ENCODE measurements at places on chromosomes 1 and 21. TPM values are rescaled to one million over a fixed set of nuclear protein-coding genes. Genes with fewer than 3 reads are reported as not detected.

UTS2 gene
- not detected for total RNA-seq

DNA sequence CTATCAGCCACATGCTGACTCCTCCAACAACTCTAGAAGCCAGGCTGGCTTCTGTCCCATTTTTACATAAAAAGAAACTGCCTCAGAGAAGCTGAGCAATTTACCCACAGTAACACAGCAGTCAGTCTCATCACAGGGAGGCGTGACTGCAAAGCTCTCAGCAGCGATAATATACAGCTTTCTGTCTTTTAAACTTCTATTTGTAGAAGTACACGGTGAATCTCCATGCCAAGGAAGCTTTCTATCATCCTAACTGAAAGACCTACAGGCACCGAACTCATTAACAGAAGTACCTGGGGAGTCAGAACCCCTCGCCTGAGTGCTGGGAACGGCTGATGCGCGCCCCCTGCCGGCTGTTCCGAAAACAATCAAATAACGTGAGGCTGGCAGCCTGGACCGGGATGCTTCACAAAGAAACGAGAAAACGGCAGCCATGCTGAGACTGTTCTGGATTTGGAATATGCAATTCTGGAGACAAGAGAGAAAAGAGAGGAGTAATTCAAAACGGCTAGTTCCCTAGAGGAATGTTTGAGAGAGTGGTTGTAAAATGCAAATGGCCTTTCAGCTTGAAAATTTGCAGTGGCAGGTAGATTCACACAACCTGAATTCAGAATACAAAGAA lies 43.5 kb upstream of the RAB4A start:
- peak; percentile 92 for DNase-seq
- no peak overlapping the region for H3K27ac ChIP-seq
- peaks cover 36% of the 10 kb centered on the region for H3K4me1 ChIP-seq
- peaks cover 43% of the 10 kb centered on the region for H3K27me3 ChIP-seq
- H3K36me3 ChIP-seq, result no peaks in the 10 kb centered on the region
- no peak overlapping the region for H3K4me3 ChIP-seq

DNA sequence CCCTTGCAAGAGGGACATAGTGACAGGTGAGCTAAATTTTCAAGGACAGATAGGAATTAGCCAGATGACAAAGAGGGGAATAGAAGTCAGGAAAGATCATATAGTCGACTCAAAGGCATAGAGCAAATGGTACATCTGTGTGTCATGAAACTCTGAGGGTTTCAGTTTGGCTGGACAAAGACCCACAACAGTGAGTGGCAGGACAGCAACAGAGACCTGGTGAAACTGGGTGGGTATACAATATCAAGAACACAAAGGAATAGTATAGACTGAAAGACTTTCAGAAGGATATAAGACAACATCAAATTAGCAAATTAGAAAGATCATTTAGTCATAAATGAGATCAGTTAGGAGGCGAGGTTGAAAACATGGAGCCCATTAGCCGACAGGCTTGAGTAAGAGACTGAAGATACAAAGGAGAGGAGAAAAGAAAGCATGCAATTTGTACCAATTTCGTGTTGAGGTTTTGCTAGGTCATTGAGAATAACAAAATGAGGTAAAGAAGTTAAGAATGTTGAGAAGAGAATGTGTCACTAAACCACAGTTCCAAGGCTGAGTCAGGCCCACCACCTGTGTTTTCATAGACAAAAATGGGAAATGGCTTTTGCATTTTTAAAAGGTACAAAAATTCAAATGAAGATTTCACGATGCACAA lies 213.8 kb downstream of the HHIPL2 start:
- H3K27me3 ChIP-seq, result peaks cover 12% of the 10 kb centered on the region
- no peak overlapping the region for H3K27ac ChIP-seq
- H3K36me3 ChIP-seq, result no peaks in the 10 kb centered on the region
- H3K4me1 ChIP-seq, result peaks cover 5% of the 10 kb centered on the region

- H3K36me3 ChIP-seq, result no peaks in the 10 kb centered on the region
- DNase-seq, result peak; percentile 83
- no peak within 1 kb of the TSS for H3K27ac ChIP-seq
- no peaks in the 10 kb centered on the region for H3K4me1 ChIP-seq
- peaks cover 12% of the 10 kb centered on the region for H3K27me3 ChIP-seq
- H3K4me3 ChIP-seq, result no peak within 1 kb of the TSS
Measured at GRCh38 chr21:44539991-44540666, at the start of gene KRTAP10-1. TSS of gene KRTAP10-1 (minus strand) at chr21:44540195. CDS start at chr21:44540150, 45 bp downstream.

DNA sequence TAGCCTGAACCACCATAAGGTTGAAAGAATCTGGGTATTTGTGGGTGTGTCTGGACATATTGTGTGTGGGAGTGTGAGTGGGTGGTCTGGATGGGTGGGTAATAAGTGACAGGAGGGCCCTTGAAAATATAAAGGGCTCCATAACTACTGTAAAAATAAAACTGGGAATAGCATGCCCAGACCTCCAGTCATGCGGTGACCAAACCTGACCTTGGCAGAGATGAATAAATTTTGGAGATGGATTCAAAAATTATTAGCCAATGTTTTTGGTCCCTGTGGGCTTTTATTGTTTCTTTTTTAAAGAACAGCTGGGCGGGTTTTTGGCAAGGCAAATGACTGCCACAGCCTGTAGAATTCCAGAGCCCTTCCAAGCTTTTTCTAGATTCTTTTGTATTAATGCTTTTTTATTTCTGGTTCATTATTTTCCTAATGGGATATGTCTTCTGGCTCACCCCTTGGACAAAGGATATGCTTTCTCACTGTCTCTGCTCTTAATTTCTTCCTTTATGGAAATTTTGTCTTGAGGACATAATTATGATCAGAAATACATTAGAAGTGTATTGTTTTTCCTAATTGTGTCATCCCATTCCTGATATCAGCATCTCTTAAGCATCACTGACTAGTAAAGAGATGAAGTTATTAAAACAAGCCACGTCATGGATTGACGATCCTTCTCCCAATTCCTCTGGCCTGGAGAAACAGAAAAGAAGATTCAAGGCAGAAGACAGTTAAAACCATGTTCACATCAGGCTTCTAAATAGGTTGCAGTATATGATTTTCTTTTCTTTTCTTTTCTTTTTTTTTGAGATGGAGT lies 69.5 kb downstream of the NTMT2 start:
- H3K27ac ChIP-seq, result peak overlapping the region; percentile 68
- no peak overlapping the region for H3K4me3 ChIP-seq
- DNase-seq, result no peak
- peaks cover 27% of the 10 kb centered on the region for H3K4me1 ChIP-seq

GRCh38 chr1:244964112-244964971 lies 100.0 kb upstream of the HNRNPU start:
- H3K36me3 ChIP-seq, result no peaks in the 10 kb centered on the region
- H3K27me3 ChIP-seq, result no peaks in the 10 kb centered on the region
- H3K4me3 ChIP-seq, result peak overlapping the region; percentile 60
- peaks cover 41% of the 10 kb centered on the region for H3K4me1 ChIP-seq

DNA sequence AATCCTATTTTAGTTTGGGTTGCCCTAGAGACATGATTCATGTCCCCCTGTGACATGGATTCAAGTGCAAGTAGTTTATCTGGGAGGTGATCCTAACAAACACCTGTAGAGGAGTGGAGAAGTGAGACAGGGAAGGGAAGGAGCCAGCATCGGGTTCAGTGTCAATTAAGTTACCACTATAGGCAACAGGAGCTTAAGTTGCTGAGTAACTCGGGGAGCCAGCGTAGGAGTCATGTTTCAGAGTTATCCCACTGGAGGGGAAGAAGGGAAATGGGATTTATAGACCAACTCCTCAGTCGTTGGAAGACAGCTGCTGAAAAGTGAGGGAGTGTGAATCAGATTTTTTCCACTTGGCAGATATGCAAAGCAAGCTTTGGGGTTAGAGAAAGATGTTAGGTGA lies 54.9 kb downstream of the SLC30A7 start:
- peak overlapping the region; percentile 50 for H3K27ac ChIP-seq
- H3K4me1 ChIP-seq, result peaks cover 26% of the 10 kb centered on the region
- DNase-seq, result no peak
- H3K4me3 ChIP-seq, result no peak overlapping the region
- H3K27me3 ChIP-seq, result no peaks in the 10 kb centered on the region
- peaks cover 33% of the 10 kb centered on the region for H3K36me3 ChIP-seq

IPO9 gene
- total RNA-seq, result 65.0 TPM

GRCh38 chr1:1548591-1548990 lies 8.2 kb upstream of the TMEM240 start:
- DNase-seq, result no peak
- no peak overlapping the region for H3K4me3 ChIP-seq
- peaks cover 18% of the 10 kb centered on the region for H3K4me1 ChIP-seq
- H3K27me3 ChIP-seq, result no peaks in the 10 kb centered on the region
- peak overlapping the region; percentile 57 for H3K27ac ChIP-seq
- H3K36me3 ChIP-seq, result peaks cover 2% of the 10 kb centered on the region

DNA sequence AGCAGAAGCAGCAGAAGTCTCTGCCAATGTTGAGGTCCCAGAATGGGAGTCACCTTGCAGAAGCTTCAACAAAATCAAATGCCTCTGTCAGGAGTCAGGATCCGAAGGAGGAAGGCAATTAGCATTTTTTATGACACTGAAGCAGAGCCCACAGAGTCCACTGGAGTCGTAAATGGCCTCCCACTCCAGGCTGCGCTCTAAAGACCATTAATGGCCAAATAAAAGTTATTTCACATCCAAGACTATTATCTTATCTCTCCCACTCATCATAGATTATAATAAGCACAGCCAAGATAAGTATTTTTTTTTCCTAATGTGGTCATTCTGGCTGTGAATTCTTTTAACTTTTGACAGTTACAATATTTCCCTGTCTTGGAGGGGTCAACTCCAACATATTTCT lies 191.1 kb upstream of the C8B start:
- no peak overlapping the region for H3K4me3 ChIP-seq
- DNase-seq, result no peak

ARHGAP30 gene
- not detected for total RNA-seq

HES3 gene
- total RNA-seq, result not detected

GRCh38 chr1:230387296-230387695 lies 38.8 kb downstream of the PGBD5 start:
- peaks cover 8% of the 10 kb centered on the region for H3K27me3 ChIP-seq
- no peak overlapping the region for H3K4me3 ChIP-seq
- H3K36me3 ChIP-seq, result no peaks in the 10 kb centered on the region
- peaks cover 2% of the 10 kb centered on the region for H3K4me1 ChIP-seq

DNA sequence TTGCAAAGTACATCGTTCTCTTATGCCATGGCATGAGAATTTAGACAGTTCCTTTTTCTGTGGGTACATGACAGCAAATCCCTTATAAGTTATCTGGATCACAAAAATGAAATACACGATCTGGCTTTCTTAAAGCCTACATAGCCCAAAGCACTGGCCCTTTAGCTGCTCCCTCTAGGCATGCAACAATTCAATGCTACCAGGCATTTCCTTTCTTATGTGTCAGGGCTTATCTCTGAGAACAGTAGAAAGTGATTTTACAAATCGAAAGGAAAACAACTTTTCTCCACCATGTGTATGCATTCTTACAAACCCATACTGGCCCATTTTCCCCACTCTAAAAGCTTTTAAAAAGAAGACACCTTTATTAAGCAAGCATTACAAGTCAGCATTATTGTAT lies 139.7 kb downstream of the GRIK1 start:
- H3K4me1 ChIP-seq, result no peaks in the 10 kb centered on the region

OR14K1 gene
- total RNA-seq, result not detected

DNA sequence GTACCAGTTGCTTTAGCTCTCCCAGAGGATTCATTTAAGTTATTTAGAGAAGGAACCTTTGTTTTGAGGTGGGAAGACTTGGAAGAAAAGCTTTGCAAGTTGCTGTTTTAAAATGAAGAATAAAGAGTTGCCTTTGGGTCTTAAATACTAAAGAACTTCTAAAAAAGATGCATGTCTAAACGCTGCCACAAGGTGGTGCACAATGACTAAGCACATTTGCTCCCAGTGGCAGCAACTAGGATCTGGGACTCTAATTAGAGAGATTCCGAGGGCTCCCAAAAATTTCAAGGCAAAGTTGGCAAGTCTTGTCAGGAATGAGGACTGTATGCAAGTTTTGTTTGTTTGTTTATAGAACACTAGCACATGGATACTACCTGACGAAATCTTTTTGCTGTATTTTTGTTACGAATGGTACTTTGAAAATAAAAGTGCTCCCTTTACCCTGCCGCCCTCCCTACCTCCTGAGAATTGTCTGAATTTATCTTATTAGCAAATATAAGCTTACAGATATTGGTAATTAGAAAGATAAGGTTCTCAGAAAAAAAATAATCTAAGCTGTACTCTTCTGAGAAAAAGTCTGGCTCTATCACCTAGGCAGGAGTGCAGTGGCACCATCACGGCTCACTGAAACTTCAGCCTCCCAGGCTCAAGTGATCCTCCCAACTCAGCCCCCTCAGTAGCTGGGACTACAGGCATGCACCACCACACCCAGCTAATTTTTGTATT lies 121.8 kb downstream of the HFM1 start:
- H3K36me3 ChIP-seq, result no peaks in the 10 kb centered on the region
- no peak overlapping the region for H3K4me3 ChIP-seq
- DNase-seq, result no peak
- no peaks in the 10 kb centered on the region for H3K4me1 ChIP-seq
- H3K27ac ChIP-seq, result peak overlapping the region; percentile 40

SPATA6 gene
- 9.9 TPM for total RNA-seq

HENMT1 gene
- total RNA-seq, result 7.2 TPM

ATAD3C gene
- 0.44 TPM for total RNA-seq

- no peak overlapping the region for H3K4me3 ChIP-seq
- H3K27me3 ChIP-seq, result peaks cover 13% of the 10 kb centered on the region
- H3K4me1 ChIP-seq, result no peaks in the 10 kb centered on the region
- DNase-seq, result no peak
Measured at GRCh38 chr1:173553312-173553711, 49.6 kb downstream of the SLC9C2 start.

SSR2 gene
- 283 TPM for total RNA-seq

DNA sequence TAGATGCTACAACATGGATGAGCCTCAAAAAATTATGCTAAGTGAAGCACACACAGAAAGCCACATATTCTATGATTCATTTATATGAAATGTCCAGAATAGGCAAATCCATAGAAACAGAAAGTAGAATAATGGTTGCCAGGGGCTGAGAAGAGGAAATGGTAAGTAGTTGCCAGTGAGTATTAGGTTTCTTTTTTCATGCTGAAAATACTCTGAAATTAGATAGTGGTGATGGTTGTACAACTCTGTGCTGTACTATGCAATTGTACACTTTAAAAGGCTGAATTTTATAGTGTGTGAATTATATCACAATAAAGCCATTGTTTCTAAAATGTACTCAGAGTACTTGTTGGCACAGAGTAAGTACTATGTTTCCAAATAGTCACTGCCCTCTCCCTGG lies 15.5 kb upstream of the GFI1 start:
- no peak overlapping the region for H3K4me3 ChIP-seq
- DNase-seq, result no peak
- no peaks in the 10 kb centered on the region for H3K36me3 ChIP-seq
- H3K4me1 ChIP-seq, result peaks cover 4% of the 10 kb centered on the region
- no peak overlapping the region for H3K27ac ChIP-seq

- peaks cover 21% of the 10 kb centered on the region for H3K4me1 ChIP-seq
- peaks cover 2% of the 10 kb centered on the region for H3K36me3 ChIP-seq
- H3K4me3 ChIP-seq, result peak overlapping the region; percentile 87
- H3K27me3 ChIP-seq, result no peaks in the 10 kb centered on the region
Measured at GRCh38 chr1:11680270-11681070, 478 bp downstream of the MAD2L2 start.

- H3K36me3 ChIP-seq, result no peaks in the 10 kb centered on the region
- no peaks in the 10 kb centered on the region for H3K27me3 ChIP-seq
- H3K4me3 ChIP-seq, result no peak overlapping the region
- DNase-seq, result no peak
Measured at GRCh38 chr1:165162671-165163241, 193.8 kb downstream of the LMX1A start.

NBPF4 gene
- total RNA-seq, result not detected

ADCY10 gene
- total RNA-seq, result 0.94 TPM

- no peak for DNase-seq
- no peaks in the 10 kb centered on the region for H3K27me3 ChIP-seq
- peaks cover 54% of the 10 kb centered on the region for H3K36me3 ChIP-seq
- H3K4me3 ChIP-seq, result no peak overlapping the region
- no peaks in the 10 kb centered on the region for H3K4me1 ChIP-seq
- H3K27ac ChIP-seq, result no peak overlapping the region
Measured at GRCh38 chr1:213194383-213194782, 143.3 kb downstream of the RPS6KC1 start.

HTR6 gene
- 0.16 TPM for total RNA-seq
